Fibroblast of skin of left biceps (primary cell): ENCODE measurements at places on chromosomes 1 and 21.

DNA sequence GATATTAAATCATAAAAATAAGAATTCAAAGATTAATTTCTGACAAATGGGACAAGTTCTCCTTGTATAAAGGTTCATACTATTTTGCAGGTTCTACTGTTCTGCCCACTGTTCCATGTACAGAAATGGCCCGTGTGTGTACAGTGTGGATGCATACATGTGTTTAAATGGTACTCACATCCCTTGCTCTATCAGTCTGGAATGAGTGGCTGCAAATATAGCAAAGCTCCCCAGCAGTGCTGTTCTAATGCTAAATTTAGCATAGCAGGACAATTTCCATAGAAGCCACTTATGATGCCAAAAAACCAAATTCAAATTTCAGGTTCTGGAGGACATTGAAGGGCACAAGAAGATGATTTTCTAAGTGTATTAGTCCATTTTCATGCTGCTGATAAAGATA lies 9.4 kb upstream of the SEC16B start:
- DNase-seq, result no peak

- DNase-seq, result no peak
Measured at GRCh38 chr1:186476264-186477040, 15.5 kb upstream of the PDC start.

- no peak for DNase-seq
Measured at GRCh38 chr1:213783893-213784292, 203.9 kb upstream of the PROX1 start.

DNA sequence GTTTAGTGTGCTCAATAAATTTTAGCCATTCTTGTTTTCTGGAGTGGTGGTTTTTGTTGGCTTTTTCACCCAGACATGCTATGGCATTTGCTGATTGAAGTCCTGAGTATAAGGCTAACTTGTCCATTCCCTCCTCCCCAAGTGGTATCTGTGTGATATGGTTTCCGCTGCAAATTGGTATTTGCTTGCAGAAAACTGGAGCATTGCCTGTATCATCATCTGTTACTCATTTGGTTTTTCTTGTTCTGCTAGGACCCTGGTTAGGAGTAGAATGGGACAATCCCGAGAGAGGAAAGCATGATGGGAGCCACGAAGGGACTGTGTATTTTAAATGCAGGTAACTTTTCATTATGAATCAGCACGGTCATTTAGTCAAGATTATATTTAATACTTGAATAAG lies 34.0 kb downstream of the TBCE start:
- DNase-seq, result peak; percentile 40

DNA sequence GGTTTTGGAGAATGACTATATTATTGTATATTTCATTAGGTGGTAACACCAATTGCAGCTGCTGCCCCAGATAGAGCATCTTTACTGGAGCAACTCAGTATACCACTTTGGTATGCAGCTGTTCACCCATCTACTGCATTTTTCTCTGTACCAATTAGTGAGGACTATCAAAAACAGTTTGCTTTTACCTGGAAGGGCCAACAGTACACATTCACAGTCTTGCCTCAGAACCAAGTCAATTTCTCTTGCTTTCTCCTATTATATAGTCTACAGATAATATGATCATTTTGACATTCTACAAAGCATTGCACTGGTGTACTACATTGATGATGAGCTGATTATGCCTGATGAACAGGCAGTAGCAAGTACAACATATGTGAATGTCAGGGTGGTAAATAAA lies 99.3 kb downstream of the PTPRU start:
- DNase-seq, result no peak

DNA sequence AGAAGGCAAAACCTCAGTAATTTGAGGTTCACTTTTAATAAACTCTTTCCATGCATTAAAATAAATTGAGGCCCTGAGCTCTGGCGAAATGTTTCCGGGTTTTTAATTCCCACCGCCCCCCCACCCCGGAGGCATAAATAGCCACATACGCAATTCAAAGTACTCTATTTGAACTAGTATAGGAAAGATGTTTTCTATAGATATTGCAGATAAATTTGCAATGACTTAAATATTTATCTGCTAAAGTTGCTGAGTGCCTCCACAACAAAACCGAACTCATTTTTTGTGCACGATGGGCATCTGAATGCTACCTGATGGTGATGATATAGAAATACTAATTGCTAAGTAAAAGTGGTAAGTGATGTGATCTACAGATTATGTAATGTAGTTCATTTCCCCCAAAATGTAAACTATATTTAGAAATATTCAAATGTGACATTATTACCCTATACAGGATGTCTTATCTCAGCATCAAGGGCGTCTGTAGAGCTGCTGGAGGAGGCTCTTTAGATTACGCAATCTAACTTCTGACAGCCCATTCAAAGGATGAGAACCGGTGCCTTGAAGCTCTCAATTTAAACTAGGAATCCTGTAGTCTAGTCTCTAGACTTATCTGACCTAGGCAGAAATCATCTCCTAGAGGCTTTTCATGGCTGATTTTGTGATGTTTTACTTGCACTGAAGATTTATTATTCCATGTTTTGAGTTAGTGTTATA lies 8.5 kb downstream of the IRF2BP2 start:
- DNase-seq, result no peak

DNA sequence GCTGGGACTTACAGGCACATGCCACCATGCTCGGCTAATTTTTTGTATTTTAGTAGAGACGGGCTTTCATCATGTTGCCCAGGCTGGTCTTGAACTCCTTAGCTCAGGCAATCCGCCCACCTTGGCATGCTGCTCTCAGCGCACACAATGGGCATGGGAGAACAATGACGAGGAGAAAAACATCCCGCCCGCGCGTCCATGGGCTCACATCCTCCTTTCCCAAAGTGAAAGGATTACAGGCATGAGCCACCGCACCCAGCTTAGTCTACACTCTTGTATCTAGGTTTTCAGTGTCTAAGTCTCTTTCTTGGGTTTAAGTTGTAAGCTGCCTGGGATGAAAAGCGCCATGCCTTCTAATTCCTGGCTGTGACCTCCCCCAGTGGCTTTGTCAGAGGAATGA lies 37.9 kb downstream of the CDK18 start:
- no peak for DNase-seq

GRCh38 chr1:43711524-43712386 lies 4.4 kb downstream of the ST3GAL3 start:
- DNase-seq, result no peak

GRCh38 chr1:98355656-98356383 lies 305.7 kb upstream of the SNX7 start:
- DNase-seq, result no peak

DNA sequence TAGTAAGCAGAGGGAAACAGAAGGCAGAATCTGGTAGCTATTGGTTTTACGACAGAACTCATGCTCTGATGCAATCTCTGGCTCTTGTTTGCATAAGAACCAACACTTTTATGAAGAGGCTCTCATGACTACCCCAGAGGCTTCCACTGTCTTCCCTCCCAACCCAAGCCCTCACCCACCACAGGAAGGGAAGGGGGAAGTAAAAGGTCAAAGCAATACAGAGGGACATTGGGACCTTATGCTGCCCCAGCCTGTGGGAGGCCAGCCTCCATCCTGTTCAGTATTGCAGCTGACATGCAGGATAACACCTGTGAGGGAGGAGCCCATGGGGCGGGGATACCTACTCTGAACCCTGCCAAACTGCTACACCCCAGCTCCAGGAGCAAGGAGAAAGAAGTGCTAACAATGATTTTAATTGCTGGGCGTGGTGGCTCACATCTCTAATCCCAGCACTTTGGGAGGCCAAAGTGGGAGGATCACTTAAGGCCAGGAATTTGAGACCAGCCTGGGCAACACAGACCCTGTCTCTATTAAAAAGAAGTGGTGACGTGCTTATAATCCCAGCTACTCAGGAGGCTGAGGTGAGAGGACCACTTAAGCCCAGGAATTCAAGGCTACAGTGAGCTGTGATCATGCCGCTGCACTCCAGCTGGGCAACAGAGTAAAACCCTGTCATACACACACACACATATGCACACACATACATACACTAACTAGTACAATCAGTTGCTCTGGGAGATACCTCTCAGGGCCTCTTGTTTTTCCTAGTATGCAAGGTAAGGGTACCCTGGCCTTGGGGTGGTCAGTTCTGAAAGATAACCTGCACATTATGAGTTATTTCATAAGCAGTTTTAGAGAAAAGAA lies 9.5 kb downstream of the MR1 start:
- no peak for DNase-seq

DNA sequence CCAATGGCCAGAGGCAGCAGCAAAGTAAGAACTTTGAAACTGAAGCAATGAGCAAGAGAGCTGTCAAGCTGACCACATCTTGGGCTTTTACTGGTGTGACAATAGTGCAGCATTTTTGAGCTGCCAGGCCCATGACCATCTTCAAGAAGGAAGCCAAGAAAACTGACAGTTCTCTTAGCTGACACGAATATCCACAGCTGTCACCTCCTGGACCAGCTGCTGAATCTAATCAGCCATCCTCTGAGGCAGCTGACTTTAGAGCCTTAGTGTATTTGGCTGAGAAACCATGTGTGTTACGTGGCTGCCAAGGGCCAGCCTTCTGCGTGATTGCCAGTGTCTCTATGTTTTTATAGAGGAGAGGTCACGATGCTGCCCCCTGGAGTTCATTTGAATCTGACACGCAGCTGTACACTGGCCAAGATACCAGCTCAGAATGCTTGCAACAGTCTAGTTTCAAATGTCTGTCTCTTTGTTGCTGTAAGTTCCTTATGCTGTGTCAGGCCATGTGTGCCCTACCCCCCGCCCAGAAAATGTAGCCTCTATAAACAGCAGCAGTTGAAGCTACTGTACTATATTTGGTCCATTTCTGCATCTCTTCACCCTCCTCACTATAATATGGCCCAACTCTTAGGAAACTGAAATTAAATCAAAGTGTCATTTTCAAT lies 39.7 kb downstream of the PALMD start:
- no peak for DNase-seq

GRCh38 chr1:176820391-176821031 lies 344.0 kb downstream of the ASTN1 start:
- peak; percentile 45 for DNase-seq

DNA sequence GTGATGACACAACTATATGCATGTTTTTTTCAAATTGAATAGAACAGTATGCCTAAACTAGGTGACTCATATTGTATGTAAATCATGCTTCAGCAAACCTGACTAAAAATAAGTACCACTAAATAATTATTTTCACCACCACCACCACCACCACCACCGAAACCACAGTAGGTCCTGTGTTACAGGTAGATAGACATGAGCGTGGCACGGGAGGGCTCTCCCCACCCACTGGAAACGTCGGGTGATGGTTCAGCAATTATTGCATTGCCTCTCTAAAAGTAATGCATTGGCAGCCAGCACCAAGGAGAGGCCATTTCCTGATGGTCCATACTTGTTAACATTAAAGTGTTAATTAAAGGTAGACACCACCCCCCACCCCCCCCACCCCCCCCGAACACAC lies 297.0 kb upstream of the NCAM2 start:
- DNase-seq, result no peak

DNA sequence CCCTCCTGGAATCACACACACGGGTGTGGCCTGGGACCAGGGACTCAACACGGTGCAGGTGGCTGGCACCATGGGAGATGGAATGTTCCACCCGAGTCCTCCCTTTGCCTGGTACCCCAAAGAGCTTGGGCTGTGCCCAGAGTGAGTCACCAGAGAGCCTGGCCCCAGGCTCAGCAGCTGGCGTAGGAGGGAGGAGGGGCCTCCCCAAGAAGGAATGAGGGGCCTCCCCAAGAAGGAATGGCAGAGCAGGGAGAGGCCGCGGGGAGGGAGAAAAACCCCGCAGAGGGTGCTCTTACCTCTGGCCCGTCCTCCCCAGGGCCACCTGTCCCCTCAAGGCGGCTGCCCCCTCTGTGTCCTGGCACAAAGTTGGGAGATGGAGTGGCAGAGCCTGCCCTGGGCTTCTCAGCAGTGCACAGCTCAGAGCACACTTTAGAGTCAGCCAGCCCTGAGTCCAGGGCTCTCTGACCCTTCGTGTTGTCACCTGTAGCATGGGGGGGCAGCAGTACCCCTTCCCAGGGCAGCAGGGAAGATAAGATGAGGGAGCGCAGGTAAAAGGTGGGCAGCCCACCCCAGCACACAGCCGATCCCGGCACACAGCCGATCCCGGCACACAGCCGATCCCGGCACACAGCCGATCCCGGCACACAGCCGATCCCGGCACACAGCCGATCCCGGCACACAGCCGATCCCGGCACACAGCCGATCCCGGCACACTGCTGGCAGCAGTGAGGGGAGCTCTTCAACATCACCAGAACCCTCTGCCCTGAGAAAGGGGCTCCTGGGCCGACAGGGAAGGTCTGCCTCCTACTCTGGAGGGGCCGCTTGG lies 20.2 kb upstream of the KCNAB2 start:
- no peak for DNase-seq

GRCh38 chr1:185132534-185132933 lies 24.2 kb downstream of the TRMT1L start:
- DNase-seq, result no peak

DNA sequence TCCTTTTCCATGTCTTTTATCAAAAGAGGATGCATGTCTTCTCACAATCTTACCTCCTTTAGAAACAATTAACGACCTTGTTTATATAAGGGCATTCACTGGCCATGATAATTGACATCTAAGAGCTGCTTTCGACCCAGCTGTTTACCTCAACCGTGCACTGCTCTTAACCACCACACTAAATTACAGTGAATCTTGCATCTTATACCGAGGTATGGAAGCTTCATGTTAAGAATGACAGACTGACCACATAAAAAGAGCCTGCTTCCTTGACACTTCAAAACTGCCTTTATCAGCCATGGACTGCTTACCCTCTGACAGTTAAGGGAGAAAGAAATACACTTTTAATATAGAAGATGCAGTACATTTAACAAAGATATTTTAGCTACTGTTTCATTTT lies 301.7 kb upstream of the LYPLAL1 start:
- no peak for DNase-seq

GRCh38 chr1:51714374-51715019 lies 97.6 kb downstream of the OSBPL9 start:
- DNase-seq, result no peak

GRCh38 chr1:22803833-22804232 lies 93.2 kb downstream of the EPHB2 start:
- no peak for DNase-seq

GRCh38 chr1:220873868-220874655 lies 5.2 kb upstream of the HLX start:
- no peak for DNase-seq

GRCh38 chr1:98388441-98388840 lies 273.1 kb upstream of the SNX7 start:
- peak; percentile 67 for DNase-seq

- DNase-seq, result no peak
Measured at GRCh38 chr1:83692524-83693381, 306.2 kb downstream of the TTLL7 start.

DNA sequence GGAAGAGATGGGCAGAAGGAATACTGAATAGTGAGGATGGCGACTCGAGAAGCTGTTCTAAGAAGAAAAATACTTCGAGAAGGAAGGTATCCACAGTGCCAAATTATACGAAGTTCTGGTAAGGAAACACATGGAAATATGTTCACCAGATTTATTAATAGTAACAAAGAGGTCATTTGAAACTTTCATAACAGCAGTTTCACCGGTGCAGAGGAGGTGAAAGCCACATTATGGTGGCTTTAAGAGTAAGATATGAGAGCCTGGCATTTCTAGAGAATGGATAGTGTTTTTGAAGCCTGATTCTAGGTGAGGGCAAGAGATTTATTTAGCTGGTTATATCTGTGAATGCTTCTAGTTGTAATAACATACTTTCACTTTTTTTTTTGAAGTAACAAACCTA lies 56.2 kb downstream of the DPYD start:
- DNase-seq, result no peak
